GM23248 (cell line): ENCODE measurements at places on chromosomes 5 and 9.

GRCh38 chr5:34791761-34792244, 47.2 kb upstream of the TTC23L start:
- peak; percentile 47 for DNase-seq
- no peak overlapping the region for H3K4me3 ChIP-seq
- peaks cover 12% of the 10 kb centered on the region for H3K36me3 ChIP-seq
- peak overlapping the region; percentile 11; the same call in 1 of the 2 replicates for H3K27ac ChIP-seq
- H3K4me1 ChIP-seq, result peaks cover 25% of the 10 kb centered on the region

DNA sequence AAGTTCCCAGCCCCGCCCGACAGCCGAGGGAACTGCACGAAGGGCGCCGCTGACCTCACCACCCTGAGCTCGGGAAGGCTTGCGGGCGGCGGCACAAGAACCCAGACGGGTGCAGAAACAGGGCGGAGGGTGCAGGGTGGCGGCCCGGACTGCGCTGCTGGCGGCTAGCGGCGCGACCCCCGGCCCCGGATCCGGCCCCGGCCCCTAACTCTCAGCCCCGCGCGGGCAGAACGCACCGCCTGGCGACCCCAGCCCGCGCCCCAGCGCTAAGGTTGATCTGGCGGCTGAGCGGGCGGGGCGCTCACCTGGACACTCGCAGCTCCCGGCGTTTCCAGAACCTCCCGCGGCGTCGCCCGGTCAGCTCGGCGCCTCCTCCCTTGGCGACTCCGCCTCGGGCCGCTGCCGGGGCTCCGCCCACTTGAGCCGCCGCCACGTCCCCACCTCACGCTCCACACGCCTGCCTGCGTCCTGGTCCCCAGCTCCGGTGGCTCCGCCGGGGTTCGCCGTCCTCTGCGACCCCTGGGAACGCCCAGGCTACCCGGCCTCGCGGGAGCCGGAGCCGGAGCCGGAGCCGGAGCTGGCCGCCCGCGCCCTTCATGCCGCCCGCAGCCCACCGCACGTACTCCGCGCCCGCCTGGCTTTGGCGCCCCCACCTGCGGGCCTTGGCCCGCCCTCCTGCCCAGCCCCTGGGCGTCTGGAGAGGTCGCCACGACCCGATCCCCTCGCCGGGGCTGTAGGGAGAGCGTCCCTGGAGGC, at the start of gene P4HA2:
Gene P4HA2 (minus strand): TSS at position 369 of the 756 bp plus-strand sequence. CDS start 9,227 bp downstream, outside the sequence.
- peak; percentile 94 for DNase-seq
- peak within 1 kb of the TSS; percentile 81 for H3K4me3 ChIP-seq
- no peaks in the 10 kb centered on the region for H3K36me3 ChIP-seq
- H3K27ac ChIP-seq, result peak within 1 kb of the TSS; percentile 99

- no peaks in the 10 kb centered on the region for H3K27me3 ChIP-seq
- no peaks in the 10 kb centered on the region for H3K36me3 ChIP-seq
- H3K4me3 ChIP-seq, result no peak overlapping the region
- H3K27ac ChIP-seq, result no peak overlapping the region
Measured at GRCh38 chr5:87298692-87299362, 31.1 kb downstream of the RASA1 start.

GRCh38 chr5:88956416-88956815, 73.4 kb upstream of the MEF2C start:
- H3K27ac ChIP-seq, result no peak overlapping the region
- no peaks in the 10 kb centered on the region for H3K27me3 ChIP-seq
- H3K4me3 ChIP-seq, result no peak overlapping the region
- no peak for DNase-seq

GRCh38 chr5:156942064-156942463, 21.0 kb downstream of the TIMD4 start:
- no peak overlapping the region for H3K27ac ChIP-seq
- no peak overlapping the region for H3K4me3 ChIP-seq
- DNase-seq, result no peak
- H3K36me3 ChIP-seq, result no peaks in the 10 kb centered on the region
- H3K27me3 ChIP-seq, result no peaks in the 10 kb centered on the region
- no peaks in the 10 kb centered on the region for H3K4me1 ChIP-seq

DNA sequence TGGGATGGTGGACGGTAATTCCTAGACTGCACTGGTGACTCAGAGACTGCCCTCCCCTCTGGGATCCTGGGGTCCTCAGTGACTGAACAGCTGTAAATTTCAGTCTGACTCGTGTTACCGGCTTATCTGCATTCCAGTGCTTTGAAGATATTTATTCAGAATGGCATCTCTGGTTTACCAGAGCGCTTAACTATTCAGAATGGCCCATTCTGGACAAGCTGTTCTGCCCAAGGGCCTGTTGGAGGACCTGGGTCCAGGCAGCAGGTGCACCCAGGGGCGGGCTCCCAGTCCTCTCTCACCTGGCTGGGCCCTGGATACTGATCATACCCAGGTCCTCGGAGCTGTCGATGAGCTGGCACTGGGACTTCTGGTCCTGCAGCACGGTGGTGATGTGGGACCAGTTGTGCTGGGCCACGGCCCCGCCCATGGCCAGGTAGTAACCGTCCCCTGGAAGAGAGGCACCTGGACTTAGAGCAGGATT, 48.0 kb downstream of the SARDH start:
- no peak for DNase-seq
- no peaks in the 10 kb centered on the region for H3K36me3 ChIP-seq
- H3K4me1 ChIP-seq, result no peaks in the 10 kb centered on the region
- H3K27ac ChIP-seq, result no peak overlapping the region

DNA sequence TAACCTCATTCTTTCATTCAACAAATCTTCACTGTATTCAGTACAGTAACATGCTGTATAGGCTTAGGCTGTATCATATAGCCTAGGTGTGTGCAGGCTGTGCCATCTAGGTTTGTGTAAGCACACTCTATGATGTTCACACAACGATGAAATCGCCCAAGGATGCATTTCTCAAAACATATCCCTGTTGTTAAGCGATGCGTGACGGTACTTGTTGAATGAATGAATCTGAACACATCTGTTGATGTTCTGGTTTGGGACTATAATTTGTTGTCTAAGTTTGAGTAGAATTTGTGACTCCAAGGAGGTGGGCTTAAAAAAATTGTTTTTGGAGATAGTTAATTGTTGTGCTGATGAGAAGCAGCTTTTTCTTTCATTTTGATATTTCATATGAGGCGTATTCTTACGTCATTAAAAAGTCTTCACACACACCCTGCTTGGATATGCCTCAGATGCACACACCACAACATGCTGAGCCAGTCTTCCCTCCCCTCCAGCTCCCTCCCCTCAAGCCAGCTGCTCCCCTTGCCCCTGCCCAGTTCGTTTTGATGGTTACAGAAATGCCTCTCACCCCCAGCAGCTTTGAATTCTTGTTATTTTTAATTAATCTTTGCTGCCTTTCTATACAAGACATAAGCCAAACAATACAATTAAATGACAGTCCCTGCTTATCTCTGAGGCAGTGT, 5.5 kb upstream of the PSAT1 start:
- no peak overlapping the region for H3K4me3 ChIP-seq
- H3K4me1 ChIP-seq, result 0 out of 2 replicates have a peak, but pooled peaks cover 5% of the 10 kb centered on the region
- H3K27me3 ChIP-seq, result no peaks in the 10 kb centered on the region
- no peak for DNase-seq
- H3K27ac ChIP-seq, result no peak overlapping the region

DNA sequence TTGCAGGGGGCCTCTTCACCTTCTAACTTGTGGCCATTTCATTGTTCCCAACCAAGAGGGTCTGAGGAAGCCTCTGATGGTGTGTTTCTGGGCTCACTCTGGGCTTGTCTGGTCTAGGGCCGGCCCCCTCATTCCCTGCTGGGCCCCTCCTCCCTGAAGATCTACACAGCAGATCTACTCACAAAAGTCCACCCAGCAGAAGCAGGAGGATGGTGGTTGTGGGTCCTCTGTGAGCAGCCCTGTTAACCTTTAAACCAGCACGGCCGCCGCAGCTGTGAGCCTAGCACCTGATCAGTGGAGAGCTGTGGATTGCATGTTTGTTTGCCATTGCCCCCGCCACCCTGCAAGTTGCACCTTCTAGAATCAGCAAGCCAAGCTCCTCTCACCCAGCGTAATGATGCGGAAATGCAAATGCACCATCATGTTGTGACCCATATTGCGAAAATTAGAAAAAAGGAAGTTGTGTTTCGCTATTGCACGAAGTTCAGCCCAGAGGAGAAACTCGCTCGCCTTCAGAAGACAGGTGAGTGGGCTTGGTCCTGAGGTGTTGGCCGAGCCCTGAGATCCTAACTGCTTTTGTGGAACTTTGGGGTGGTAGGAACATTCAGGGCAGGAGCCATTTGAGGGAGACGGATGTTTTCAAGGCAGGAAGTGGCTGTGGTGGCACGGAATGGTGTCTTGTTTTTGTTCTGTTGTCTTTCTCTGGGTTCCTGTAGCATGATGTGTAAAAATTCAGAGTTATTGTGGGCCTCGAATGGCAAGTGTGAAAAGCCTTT, 16.7 kb downstream of the FGD3 start:
- H3K27ac ChIP-seq, result no peak overlapping the region
- H3K4me1 ChIP-seq, result no peaks in the 10 kb centered on the region
- H3K4me3 ChIP-seq, result no peak overlapping the region
- no peaks in the 10 kb centered on the region for H3K36me3 ChIP-seq

- DNase-seq, result no peak
- no peak overlapping the region for H3K27ac ChIP-seq
- no peak overlapping the region for H3K4me3 ChIP-seq
- no peaks in the 10 kb centered on the region for H3K4me1 ChIP-seq
- H3K27me3 ChIP-seq, result no peaks in the 10 kb centered on the region
- no peaks in the 10 kb centered on the region for H3K36me3 ChIP-seq
Measured at GRCh38 chr9:93819905-93820304, 135.2 kb downstream of the BARX1 start.
